Stimulated activated CD8-positive, alpha-beta memory T cell treated with anti-CD3 and anti-CD28 coated beads, Interleukin-4, amount 100 ng/mL, for 1 hour (primary cell): ENCODE measurements at places on chromosomes 6 and 20.

GRCh38 chr6:20687494-20687893 lies 153.2 kb downstream of the CDKAL1 start:
- DNase-seq, result no peak

- no peak for DNase-seq
These were observed 44.1 kb downstream of the SCP2D1 start for GRCh38 chr20:18857640-18858039.

DNA sequence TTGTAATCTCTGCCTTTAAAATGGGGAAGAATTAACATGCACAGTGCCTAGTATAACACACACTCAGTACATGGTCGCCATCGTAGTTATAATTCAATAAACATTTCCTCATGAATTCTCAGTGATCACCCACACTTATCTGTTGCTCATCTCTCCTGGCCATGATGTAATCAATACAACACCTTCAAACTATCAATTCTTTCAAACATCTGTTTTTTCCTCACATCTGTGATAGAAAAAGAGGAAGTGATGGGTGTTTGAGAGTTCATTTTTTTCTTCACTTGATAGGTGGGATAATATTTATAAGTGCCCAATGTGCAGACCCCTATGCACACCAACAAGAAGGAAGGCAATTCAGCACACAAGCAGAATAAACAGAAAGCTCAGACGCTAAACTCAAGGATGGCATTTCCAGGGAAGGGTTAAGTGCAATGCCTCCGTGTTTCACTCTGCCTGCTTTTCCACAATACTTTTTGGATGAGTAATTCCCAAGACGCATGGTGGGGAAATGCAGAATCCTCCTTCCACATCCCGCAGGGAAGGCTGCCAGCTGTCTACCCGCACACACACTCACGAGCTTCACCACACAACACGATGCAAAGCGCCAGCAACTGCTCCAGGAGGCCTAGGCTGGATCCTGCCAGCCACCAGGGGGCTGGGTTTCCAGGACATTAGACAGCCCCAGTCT lies 100.3 kb downstream of the GMPR start:
- DNase-seq, result no peak

DNA sequence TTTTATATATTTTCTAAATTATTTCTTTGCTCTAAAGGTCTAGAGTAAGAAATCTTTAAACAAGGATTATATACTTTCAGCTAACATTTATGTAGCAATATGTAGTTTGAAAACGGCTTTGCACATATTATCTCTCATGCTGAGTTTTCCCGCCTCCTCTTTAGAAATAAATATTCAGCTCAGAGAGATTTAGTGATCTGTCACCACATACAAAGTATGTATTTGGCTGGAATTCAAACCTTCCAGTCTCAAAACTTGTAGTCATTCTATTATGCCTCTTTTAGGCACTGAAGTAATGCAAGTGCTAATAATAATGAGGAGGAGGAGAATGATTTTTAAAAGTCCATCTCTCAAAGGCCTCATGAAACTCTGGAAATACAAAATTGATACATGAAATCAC lies 525.0 kb downstream of the GRIK2 start:
- DNase-seq, result no peak

- no peak for DNase-seq
These were observed 6.3 kb downstream of the PRR18 start for GRCh38 chr6:166301611-166302529.

DNA sequence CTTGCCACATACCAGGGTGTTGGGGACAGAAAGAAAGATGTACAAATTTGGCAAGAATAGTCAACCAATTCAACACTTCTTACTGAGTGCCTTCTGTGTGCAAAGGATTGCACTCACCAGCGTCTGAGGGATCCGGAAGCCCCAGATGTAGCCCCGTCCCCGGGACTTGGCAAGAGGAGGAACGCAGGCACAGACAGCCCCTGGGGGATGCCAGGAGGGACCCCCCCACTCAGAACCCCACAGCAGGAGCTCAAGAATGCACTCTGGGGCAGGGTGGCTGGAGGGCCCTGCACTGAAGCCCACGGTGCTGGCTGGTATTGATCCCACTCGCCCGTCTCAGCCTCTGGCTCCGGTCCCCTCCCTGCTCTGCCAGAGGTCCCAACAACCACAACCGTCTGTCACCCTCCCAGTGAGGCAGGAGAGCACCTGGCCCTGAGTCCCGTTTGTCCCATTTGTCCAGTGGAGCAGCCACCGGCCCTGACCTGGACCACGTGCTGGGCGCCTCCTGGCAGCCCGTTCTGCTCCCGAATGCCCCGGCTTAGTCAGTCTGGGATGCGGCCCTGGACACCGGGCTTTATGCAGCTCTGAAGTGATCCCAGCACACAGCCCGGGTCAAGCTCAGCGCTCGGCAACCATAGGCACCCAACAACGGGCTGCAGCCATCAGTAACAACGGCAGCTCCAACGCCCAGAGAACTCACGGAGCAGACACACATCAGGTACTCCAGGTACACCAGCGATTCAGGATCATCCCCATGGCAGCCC lies 128.7 kb downstream of the DLL1 start:
- no peak for DNase-seq
